Heart left ventricle (tissue), 16 donors: ENCODE measurements at places on chromosomes 11 and 22. TPM values are rescaled to one million over a fixed set of nuclear protein-coding genes. Genes with fewer than 3 reads are reported as not detected.
A peak's percentile ranks its signal among the peaks of the same experiment; 100 is the strongest.

DNA sequence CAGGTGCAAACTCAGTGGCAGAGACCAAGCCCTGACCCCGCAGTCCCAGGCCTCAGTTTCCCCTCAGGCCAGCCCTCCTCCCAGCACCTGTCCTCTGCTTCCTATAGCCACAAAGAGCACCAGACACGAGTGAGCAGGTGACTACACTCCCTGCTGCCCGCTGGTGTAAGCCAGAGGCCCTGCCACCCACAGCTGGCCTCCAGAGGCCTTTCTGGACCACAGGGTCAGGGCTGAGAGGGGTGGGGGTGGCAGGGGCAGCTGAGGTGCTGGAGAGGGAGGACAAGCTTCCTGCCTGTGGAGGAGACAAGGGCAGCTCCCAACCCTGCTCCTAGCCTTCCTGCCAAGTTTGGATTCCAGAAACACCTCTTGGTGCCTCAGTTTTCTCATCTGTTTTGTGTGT lies 31.3 kb upstream of the WNT7B start:
- no peak for DNase-seq

DNA sequence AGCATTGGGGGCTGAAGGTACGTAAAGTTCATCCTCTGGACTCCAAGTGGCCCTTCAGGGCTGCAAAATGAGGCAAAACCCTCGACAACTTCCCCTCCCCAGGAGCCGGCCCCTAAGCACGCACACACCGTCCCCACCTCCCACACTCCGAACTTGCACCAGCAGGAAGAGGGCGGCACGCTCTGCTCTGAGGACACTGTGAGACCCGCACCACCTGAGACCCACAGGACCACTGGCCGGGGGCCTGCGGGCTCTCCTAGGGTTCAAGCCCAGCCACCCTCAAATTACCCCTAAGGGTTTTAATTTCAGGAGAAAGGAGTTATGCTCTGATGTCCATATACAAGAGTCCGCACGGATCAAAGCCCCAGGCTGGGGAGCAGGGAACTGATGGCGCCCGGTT lies 49.7 kb upstream of the BID start:
- DNase-seq = no peak

DNA sequence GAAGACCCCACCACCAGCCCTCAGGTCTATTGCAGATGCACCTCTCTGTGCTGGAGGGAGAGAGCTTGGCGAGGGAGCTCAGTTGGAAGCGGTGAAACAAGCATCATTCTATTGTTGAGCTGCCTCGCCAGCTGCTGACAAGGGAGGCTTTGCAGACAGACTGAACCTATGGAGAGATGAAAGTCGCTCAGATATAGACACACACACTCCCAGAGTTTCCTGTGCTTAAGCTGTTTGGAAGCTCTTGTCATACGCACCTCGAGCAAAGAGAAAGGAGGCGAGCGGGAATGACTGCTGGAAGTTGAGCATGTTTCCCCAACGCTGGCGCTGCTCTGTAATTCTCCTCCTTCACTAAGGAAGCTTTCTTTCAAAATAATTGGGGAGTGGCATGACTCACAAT lies 126.1 kb downstream of the TRIM29 start:
- DNase-seq = no peak

DNA sequence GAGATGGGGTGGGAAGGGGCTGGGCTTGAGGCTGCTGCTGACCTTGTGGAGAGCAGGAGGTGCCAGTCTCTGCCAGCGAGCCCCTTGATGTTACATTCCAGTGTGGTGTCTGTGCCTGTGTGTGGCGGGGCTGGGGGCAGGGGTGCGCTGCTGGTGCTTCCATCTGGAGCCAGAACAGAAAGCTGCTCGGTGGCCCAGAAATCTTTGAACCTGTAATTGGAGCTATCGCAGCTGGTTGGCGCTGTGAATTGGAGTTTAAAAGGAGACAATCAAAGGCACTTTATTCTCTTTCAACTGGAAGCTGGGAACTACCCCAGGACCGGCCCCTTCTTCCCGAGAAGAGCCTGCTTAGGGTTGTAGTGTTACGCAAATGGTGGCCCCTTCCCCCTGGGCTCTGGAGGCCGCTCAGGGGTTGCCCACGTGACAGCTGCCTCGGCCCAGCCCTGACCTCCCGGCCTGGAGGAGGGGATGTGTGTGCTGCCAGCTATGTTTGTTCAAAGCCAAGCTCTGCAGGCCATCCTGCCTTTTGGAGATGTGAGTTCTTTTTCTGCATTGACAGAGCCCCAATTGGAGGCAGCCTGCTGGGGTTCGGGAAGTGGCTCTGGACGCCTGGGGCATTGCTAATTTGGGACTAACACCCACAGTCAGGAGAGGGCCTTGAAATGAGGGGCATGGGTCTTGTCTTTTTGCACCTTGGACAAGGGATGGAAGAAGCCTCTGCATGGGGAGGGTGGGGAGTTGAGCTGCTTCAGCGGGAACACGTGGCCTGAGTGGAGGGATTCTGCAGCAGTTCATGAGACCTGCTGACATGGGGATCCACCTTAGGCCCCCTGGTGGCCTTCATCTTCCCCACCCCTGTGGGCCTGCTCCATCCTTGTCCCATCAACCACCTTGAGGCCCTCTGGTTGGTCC lies 14.0 kb upstream of the ARSA start:
- no peak for DNase-seq

- no peak for DNase-seq
Measured at GRCh38 chr11:32947978-32948377, 55.4 kb downstream of the QSER1 start.

DNA sequence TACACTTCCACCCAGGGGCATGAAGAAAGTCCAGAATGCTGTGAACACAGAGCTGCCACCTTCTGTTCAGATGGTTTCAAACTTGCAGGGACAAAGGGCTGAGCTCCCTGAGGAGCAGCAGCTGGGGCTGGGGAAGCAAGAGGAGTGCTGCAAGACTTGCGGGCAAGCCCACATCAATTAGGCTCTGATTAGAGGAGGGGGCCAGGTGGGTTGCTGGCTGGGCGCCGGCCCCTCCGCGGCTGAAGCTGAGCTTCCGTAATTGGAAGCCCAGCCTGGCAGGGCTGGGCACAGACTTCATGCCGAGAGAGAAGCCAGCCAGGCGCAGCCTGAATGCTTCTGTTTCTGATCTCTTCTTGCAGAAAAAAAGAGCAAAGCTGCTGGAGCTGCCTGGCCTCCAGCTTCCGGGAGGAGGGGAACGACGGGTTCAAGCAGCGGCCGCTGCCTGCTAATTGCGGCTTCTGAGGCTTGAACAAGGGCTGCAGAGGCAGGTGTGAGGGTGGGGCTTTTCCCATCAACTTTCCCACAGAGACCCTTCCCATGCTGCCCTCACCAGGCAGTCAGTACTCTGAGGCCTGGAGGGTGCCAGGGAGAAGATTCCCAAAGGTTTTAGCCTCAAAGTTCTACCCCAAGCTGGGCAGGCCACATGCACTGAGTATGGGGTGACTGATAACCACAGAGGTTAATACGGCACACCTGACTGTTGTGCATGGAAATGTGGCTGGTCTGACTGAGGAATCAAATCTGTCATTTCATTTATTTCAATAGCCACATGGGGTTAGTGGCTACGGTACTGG lies 91.1 kb upstream of the LMO1 start:
- DNase-seq = no peak

GRCh38 chr22:32606181-32606580 lies 131.6 kb downstream of the FBXO7 start:
- DNase-seq = no peak

- DNase-seq = no peak
Measured at GRCh38 chr22:46425016-46425415, 89.5 kb downstream of the TRMU start.

NCAM1 gene
- total RNA-seq = 502 TPM

MMP12 gene
- total RNA-seq = not detected

OR8D4 gene
- not detected for total RNA-seq

- no peak for DNase-seq
Measured at GRCh38 chr22:23161029-23161428, 15.8 kb downstream of the RAB36 start.

- DNase-seq = peak; percentile 41
Measured at GRCh38 chr11:19241260-19242178, 774 bp upstream of the E2F8 start.

GRCh38 chr11:117057317-117057716 lies 40.9 kb downstream of the SIK3 start:
- DNase-seq = no peak

TYR gene
- not detected for total RNA-seq

CHST1 gene
- 6.1 TPM for total RNA-seq

- no peak for DNase-seq
Measured at GRCh38 chr11:42773729-42774128, 538.1 kb upstream of the API5 start.

DNA sequence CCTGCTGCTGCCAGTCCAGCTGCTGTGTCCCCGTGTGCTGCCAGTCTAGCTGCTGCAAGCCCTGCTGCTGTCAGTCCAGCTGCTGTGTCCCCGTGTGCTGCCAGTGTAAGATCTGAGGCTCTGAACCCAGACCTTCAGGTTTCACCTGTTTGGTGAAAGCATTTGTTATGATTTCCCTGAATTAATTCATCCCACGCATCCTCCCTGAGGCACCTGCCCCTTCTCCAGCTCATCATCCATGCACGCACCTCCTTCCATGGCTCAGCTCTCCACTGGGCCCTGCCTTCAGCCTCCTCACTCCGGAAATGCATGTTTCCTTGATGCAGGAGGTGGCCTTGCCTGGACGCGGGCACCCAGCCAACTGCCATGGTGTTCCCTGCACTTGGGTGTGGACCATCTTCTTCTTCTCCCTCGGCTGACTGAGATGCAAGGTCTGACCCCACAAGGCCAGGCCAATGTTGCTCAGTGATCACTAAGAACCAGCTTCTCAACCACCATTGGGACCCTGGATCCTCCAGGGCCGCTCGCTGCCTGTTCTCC lies 788 bp downstream of the KRTAP5-10 start:
- DNase-seq = no peak

GRCh38 chr11:74366576-74366975 lies 31.7 kb downstream of the PGM2L1 start:
- DNase-seq = no peak

DNA sequence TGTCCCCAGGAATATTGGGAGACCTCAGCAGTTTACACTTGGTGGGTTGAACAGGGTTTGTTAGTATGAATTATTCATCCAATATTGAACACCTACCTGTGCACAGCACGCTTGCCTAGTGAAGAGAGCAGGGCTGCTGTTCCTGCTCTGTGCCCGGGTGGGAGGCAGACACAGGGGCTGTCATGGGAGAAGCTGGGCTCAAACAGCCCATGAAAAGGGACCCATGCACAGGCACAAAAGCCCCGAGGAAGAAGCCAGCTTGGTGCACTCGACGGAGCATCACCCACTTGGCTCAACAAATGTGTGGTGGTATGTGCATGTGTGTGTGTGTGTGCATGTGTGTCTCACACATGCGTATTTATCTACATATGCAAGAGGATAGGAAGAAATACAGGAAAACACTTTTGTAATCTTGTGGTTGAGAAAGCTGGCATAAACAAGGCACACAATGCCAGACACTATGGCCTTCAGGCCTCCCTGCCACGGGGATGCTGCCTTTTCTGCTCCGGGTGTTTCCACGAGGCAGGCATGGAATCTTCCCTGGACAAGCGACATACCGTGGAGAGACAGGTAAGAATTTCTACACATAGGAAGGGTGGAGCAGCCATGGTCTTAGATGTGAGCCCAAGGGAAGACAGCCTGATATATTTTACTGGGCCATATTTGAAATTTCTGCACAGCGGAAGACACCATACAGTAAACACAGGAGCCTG lies 5.0 kb upstream of the APOBEC3A start:
- DNase-seq = no peak
